ENCODE measurements at places on chromosomes 6 and 20.

- DNase-seq: no peak
Observed at GRCh38 chr6:70735513-70735912, 67.8 kb downstream of the SMAP1 start.

DNA sequence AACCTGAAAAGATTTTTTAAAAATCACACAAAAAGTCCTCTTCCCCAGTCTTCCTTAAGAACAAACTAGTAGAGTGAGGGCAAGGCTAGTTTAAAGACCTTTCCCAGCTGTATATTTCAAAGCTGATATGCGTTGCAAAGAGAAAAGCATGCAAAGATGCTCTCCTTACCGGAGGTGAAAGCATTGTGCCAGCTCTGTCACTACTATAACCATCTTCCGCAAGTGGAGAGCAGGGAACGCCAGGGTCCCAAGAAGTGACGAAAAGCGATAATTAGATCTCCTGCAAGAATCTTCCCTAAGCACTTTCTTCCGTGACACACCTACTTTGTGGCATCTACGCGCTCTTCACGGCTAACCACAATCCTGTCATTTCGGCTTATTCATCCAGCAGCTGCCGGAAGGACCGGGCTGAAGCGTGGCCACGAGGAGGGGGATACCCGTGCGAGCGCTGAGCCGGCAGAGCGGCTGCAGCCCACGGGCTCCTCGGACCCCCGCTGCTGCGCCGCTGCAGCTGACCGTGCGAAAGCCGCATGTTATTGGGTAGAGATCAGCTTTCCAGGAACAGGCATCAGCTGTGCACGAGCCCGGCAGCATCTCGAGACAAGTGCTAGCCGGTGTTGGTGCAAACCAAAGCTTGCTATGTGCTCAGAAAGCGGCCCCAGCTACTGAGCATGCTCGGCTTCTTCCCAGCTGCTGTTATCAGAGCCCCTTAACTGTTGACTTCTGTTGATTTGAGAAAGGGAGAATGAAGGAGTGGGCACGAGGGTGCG lies 57.2 kb upstream of the ARHGAP18 start:
- peak; percentile 54 for DNase-seq

DNA sequence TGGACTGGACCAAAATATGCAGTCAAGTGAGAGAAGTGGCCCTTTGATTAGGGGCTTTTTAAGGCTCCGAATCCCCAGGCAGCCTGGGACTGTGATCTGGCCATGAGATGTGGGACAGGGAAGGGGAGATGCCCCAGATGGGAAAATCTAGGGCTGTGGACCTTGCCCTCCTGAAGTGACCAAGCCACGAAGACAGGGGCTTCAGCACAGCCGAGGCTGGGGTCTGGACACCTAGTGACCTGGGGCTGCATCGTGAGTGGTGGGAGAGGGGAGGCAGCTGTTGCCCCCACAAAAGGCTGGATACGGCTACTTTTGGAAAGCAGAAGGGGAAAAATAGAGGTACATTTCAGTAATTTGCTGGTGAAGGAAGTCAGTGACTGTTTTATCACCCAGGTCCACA lies 139.5 kb upstream of the SLC24A3 start:
- no peak for DNase-seq

DNA sequence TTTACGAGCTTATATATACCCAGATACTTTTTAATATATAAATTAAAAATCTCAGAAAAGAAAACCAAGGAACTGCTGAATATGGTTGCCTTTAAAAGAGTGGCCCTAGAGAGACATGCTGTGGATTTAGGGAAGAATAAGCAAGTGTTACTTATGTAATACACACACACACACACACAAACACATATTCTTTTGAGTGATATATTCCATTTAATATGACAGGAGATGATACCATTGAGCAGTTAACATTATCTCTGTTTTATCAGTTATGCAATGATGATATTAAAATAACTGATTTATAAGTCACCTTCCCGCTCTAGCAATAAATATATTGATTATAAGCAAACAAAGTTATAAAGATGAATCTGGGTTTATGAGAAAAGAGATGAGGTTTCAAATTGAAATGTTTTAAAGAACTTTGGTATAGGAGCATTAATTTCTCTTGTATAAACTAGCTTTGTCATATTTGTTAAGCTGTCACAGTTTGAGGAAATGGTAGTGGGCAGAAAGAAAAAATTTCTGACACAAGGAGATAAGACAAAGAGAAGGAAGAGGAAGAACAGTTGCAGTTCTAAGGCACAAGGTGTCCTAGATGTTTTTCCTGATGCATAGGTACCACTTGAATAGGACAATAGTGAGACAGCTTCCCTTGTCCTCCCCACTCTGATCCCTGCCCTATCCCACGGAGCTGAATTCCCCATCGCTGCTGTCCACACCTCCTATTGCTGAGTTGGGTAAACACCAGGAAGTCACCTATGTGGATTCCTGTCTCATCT lies 26.4 kb downstream of the GPX5 start:
- DNase-seq: no peak

GRCh38 chr6:29941471-29941870 lies 861 bp upstream of the HLA-A start:
- DNase-seq: no peak

DNA sequence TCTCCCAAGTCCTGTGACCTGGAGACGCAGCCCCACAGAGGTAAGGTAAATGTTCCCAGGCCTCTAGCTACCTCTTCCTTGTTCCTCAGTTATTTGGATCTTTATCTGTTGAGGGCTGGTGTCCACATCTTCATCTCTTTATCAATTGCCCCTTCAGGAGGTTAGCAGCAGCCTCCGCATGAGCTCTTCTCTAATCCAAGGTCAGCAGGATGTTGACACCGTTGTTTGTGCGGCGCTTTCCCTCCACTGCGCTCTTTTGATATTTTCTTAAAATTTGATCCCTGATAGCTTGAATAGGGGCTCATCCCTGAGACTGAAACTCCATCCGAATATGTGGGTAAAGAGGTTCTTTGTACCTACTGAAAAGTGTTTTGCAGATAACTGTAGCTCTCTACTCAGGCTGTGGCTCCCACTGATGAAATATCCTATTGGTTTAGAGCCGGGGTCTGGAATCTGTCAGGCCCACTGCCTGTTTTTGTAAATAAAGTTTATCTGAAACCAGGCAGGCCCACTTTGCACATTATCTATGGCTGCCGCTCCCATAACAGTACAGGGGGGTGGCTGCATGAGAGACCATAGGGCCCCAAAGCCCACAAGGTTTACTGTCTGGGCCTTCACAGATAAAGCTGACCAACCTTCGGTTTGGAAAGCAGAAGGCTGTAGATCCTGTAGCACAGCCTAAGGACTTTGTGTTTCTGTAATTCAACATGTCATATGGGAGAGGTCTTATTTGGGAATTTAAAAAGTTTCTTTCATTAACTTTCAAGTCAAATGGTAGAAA lies 362.6 kb downstream of the QKI start:
- no peak for DNase-seq

GRCh38 chr6:119348096-119348747 lies 1.3 kb downstream of the MAN1A1 start:
- no peak for DNase-seq

DNA sequence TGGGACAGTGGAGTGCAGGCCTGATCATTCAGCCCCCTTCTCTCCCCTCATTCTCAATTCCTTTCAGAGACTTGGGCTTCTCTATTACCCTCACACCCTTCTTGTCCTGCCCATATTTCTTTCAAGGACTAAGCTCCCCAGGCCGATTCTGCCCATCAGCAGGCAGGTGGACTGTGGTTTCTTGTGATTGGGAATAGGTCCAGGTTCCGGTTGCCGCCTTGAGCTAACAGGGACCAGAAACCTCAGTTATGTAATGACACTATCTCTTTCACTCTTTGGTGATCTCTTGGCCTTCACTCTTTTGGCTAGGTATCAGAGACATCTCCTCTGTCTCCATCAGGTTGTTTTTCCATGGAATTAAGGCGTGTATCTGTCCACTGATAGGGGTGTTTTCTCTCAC lies 6.5 kb downstream of the MUCL3 start:
- no peak for DNase-seq

GRCh38 chr6:17851001-17851719 lies 136.3 kb downstream of the KIF13A start:
- DNase-seq: no peak

GRCh38 chr6:39446909-39447308 lies 124.4 kb upstream of the KCNK16 start:
- DNase-seq: no peak

GRCh38 chr20:17683218-17684076 lies 1.4 kb upstream of the RRBP1 start:
- DNase-seq: no peak

DNA sequence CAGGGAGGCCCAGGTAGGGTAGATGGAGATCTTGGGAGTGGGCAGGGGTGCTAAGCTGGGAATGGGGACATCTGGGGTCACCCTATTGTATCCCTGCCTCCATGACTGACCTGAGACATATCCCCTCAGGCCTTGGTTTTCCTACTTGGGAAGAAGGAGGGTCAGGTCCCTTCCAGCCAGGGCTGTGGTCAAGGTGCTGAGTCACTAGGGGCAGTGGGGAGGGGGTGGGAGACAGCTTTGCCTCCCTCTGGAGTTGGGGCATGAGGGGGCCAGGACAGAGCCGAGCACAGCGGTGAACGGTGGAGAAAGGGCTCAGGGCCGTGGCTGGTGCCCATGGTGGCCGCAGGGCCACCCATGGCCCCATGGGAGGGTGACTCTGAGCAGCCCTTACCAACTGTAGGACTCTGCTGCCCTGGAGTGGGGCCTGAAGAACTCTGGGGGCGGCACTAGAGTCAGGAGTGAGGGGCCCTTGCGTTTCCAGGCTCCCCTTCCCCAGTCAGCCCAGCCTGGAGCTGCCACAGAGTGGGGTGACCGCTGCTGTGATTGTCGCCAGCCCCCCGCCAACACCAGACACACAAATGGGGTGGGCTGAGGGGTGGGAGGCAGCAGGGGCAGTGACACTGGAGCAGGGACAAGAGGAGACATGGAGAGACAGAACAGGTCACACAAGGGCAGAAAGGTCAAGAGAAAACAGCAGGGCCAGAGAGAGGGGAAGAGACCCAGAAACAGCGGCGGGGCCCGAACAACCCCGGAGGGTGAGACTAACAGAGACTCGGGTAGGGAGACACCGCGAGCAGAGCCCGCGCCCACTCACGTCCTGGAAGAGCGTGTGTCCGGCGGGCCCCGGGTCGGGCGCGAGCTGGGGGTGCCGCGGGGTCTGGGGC lies 576 bp downstream of the NECAB3 start:
- DNase-seq: no peak

- DNase-seq: no peak
Observed at GRCh38 chr20:51958099-51959065, 156.1 kb upstream of the SALL4 start.

DNA sequence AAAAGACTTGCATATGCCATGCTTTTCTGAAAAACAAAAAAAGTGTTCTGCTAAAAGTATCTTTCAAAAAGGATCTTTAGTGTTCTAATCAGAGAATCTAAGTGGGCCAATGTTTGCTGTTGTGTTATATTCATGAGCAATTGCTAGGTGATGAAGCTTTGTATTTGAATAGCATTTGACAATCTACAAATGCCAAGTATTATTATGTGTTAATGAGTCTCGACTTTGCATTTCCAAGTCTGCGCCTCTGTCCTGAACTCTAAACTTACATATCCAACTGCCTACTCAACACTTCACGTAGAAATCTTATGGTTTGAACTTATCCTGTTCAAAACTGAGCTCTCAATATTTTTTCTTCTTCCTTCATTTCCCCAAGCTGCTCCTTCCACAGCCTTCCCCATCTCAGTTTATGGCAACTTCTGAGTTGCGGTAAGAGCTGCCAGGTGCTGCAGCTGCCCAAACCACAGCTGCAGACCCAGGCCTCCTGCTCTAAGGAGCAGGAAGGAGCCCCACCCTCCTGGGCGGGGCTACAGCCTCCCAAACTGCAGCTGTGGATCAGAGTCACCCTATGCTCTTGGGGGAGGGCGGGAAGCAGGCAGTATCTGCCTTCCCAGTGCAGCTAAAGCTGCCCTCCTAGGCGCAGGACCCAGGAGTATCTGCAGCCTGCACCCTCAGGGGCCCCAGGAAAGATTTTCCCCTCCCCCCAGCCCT lies 16.7 kb upstream of the MAK start:
- DNase-seq: no peak

GRCh38 chr6:83707829-83708545 lies 914 bp downstream of the SNAP91 start:
- DNase-seq: no peak

DNA sequence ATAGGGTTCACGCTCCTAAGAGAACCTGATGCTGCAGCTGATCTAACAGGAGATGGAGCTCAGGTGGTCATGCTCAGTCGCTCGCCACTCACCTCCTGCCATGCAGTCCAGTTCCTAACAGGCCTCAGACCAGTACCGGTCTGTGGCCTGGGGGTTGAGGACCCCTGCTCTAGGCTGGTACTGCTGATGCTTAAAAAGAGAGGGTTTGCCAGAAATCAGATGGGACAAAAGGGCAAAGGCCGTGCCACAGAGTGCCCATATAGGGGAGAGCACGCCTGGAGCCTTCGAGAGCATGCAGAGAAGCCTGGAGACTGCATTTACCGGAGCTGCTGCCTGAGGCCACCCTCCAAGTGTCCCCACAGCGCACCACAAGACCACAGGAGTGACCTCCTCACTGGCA lies 75.5 kb downstream of the PTPN1 start:
- DNase-seq: no peak

DNA sequence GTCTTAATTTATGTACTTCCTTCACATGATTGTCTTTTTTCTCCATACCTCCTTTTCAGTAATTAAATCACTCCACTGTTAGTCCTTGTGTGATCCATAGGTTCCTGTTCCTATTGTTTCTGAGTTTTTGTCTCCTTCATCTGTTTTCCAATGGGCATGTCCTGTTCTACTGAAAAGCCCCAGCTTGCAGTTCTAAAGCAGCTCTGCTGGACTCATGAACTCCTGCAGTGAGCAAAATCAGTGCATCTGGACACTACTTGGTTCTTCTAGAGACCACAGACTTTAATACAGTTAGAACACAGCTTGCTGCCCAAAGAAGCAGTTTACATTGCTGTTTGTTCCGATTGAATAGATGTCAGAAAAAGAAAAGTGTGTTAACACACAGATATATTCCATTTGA lies 593.3 kb upstream of the HS3ST5 start:
- no peak for DNase-seq

DNA sequence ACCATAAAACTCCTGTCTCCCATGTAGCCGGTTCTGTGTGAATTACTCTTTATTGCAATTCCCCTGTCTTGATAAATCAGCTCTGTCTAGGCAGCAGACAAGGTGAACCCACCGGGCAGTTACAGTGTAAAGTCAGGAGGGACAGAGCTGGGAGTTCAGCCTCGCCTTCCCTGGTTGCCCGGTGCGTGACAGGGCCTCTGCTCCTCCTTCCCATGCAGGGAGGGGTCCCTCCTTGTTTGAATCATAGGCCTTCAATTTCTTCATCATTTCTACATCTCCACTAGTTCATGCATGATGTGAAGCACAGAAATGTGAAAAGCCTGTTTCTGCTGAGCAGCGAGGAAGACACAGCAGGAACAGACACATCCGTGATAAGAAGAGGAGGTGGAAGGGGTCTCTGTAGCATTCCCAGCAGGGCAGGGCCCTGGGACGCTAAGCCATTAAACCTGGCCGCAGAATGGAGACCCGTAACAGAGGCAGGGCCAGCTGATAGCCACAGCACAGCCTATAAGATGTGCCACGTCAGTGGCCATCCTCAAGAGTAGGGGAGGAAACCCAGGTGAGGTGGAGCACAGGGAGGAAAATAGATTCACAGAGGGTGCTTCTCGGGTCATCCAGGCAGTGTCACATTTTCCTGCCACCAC lies 106.7 kb upstream of the CST7 start:
- no peak for DNase-seq
